ENCODE measurements at places on chromosomes 13 and 19.

DNA sequence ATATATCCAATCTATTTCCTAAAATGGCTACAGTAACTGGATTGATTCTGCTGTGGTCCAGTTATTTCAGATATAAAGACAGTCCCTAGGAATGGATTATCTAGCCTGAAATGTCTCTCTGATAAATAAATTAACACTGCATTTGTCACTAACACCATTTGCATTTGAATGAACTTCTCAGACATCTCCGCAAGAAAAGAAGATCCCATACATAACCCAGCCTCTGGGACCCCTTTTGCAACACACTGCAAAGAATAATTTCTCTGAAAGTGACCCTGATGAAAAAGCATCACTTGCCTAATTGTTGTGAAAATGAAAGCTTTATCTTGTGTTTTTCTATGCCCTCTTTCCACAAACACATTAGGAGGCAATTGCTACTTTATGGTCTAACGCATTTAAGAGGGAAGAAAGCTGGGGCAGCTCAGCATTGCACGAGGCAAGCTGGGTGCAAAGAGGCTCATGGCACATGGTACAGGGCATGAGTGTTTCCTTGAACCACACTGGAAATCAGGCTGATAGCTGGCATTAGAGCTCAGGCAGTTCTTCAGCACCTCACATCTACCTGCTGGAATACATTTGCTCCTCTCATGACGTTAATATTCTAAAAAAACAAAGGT lies 379.9 kb downstream of the IRS2 start:
- no peak for DNase-seq

GRCh38 chr13:30346153-30346788 lies 38.9 kb upstream of the KATNAL1 start:
- DNase-seq: peak; percentile 79

DNA sequence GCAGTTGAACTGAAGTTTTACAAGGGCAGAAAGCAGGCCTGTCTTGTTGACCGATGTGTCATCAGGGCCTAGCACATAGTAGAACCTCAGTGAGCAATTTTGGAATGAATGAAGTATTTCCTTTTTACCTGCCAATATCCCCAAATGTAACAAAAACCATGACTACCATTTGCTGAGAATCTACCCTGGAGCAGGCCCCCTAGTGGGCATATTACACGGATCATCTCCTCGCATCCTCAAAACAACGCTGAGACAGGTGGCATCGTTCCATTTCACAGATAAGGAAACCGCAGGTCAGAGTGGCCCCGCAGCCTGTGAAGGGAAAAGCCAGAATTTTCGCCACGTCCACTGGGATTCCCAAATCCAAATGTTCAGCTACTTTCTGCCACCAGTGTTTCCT lies 77.9 kb downstream of the CACNA1A start:
- DNase-seq: peak; percentile 8

DNA sequence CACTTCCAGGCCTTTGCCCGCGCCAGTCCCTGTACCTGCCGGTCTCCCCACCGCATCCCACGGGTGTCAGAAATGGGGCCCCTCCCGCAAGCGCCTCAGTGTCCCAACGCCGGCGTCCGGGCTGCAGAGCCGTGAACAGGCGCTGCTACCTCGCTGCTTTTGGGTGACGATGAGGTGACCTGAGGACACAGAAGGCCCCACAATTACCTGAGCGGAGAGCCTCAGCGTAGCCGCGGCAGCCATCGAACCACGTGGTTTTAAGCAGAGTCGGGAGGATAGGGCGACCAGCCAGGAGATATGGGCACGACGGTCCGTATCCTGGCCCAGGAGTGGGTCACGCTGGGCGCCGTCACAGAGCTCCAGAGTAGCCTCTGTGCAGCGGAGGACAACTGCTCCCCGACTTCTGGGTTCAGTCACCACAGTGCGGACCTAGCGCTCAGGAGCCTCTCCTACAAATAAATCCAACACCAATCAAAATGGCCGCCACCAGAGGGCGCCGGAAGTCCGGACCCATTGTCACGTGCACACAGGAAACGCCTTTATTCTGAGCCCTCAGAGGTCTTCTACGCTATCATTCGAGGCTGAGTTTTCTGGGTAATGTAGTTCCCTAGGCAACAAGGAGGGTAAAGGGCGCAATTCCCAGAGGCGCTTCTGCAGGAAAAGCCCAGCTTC lies at the start of gene ZNF814:
Gene ZNF814 (minus strand): TSS at position 478 of the 672 bp plus-strand sequence. CDS start 235 bp downstream, at position 243.
- DNase-seq: peak; percentile 89

- no peak for DNase-seq
These were observed 3.2 kb downstream of the PIAS4 start for GRCh38 chr19:4010808-4011110.

- DNase-seq: no peak
These were observed 557.3 kb downstream of the GPC5 start for GRCh38 chr13:91955546-91956355.

DNA sequence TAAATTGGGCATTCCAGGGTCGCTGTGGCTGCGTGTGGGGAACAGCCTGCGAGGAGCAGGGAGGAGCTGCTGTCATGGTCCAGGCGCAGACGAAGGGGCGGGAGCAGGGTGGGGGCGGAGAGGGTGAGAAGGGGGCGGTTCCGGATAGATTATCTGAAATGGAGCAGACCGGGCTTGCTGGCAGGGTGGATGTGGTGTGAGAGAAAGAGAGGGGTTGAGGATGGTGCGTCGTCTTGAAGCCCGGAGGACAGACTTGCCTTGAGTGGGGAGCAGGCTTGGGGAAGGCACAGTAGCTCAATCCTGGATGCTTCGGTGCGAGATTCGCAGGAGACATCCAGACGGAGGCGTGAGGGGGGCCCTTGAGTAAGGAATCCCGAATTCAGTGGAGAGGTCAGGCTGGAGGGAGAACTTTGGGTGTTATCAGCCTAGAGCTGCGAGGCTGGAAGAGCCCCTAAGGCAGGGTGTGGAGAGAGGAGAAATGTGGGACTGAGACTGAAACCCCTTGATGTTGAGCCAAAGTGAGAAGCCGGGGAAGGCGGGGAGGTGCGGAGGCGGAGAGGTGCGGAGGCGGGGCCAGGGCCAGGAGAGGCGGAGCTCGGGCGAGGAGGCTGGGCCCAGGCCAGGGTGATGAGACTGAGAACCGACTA lies 40.6 kb downstream of the DPF1 start:
- DNase-seq: no peak

- DNase-seq: no peak
These were observed 574.2 kb downstream of the PCDH9 start for GRCh38 chr13:66655847-66656454.

Data from CD4-positive, alpha-beta T cell treated with Interleukin-4 for 1 hour (primary cell).